ENCODE measurements at places on chromosomes 12 and 14.

- no peak for DNase-seq
Measured at GRCh38 chr12:18578191-18578590, 159.6 kb downstream of the PLCZ1 start.

GRCh38 chr12:132454193-132454932 is 35.6 kb upstream of the FBRSL1 start:
- no peak for DNase-seq

- peak; percentile 28 for DNase-seq
Measured at GRCh38 chr14:32254952-32255679, 52.0 kb upstream of the RNU6-8 start.

DNA sequence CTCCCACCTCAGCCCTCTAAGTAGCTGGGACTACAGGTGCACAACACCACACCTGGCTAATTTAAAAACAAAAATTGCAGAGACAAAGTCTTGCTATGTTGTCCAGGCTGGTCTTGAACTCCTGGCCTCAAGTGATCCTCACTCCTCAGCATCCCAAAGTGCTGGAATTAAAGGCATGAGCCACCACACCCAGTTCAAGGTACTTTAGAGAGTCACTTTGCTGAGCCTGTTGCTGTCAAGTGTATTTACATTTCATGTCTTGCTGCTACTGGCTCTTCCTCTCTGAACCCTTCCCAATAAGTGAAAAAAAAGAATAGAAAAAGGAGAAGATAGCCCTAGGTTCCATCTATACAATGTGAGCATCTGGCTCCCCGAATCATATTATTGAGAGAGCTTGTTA is 38.4 kb downstream of the SLCO1A2 start:
- DNase-seq: no peak

DNA sequence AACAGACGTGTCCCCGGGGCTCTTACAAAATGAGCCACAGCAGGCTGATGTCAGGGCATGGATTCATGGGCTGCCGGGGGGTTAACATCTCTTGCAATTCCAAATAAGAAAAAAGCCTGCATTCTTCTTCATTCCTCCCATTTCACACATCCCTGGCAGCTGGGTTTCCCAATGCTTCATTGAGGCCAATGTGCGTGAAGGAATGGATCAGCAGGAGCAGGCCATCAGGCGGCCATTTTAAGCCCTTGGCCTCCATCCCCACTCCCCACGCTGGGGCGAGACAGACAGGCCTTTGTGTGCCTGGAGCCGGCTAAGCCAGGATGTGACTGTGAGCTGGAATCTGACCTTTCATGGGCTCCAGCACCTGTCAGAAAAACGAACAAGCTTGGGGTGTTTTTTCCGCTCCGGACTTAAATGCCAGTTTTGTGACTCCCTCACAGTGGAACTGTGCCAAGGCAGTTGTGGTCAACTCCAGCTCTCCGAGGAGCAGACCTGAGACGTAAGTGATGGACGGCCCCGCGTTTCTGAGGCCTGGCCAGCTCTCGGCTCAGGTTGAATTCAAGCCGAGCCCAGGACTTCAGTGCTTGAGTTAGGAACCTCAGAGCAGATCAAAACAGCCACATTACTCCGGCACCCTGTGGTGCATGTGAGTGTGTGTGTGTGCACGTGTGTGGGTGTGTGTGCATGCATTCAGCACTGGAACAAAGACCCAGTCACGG is 133.1 kb downstream of the TMEM30B start:
- DNase-seq: peak; percentile 81

DNA sequence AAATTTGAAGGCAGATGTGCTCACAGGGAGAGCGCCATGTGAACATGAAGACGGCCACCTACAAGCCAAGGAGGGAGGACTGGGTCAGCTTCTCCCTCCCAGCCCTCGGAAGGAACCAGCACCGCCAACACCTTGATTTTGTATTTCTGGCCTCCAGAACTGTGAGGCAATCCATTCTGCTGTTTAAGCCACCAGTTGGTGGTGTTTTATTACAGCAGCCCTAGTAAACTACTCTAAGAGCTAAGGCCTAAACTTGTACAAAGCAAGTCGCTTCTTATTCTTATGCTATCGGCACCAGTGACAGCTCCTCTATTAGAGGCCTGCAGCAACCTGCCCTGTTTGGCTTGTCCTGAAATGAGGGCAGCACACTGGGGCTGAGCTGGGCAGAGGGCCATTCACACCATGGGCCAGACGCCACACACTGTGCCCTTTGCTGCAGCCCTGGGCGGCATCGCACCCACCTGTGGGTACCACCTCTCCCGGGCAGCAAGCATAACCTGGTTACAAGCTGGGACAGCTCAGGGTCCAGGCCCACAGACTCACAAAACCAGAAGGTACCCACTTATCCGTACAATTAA is 62.7 kb downstream of the NOS1 start:
- DNase-seq: no peak

GRCh38 chr12:22687361-22688076 is 62.5 kb downstream of the ETNK1 start:
- peak; percentile 38 for DNase-seq

- DNase-seq: no peak
Measured at GRCh38 chr12:1491983-1492697, 102.2 kb downstream of the FBXL14 start.

- no peak for DNase-seq
Measured at GRCh38 chr12:69570545-69571399, 14.5 kb upstream of the CCT2 start.
